Hippocampal formation (tissue), 2 donors: ENCODE measurements at places on chromosomes 4 and X.

DNA sequence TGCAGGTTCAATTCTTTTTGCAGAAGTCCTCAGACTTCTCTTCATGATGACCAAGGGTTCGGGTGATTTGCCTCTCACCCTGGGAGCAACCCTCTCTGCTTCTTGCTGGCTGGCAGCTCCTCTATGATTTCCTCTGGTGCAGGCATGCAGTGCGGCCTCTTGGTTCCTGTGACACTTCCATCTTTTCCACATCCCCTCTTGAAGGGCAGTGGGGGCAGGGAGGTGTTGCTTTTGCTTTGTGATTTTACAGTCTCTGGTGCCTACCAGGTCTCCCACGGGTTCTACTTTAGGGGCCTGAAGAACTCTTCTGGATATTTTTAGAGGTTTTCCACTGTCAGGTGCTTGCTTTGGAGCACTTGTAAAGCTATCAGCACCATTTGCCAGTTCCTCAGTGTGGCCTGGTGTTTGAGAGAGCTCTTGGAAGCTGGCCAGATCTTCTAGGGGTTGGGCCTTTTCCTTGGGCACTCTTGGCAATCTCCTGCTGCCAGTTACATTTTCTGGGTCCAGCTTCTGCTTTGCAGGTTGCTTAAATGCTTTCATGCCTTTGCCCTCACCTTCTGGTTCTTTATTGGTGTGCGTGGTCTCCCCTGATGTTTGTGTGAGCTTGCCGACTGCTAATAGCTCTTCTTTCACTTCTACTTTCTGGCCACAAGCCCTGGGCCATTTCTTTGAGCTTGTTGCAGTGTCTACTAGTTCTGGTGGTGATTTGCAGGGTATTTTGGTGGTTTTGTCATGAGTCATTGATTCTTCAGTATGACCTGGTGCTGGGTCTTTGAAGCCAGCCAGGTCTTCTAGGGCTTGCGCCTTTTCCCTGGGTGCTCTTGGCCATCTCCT is 11.5 kb upstream of the CHST7 start:
- no peak for DNase-seq

GRCh38 chr4:149584722-149585121 is 230.9 kb downstream of the IQCM start:
- DNase-seq, result no peak

DNA sequence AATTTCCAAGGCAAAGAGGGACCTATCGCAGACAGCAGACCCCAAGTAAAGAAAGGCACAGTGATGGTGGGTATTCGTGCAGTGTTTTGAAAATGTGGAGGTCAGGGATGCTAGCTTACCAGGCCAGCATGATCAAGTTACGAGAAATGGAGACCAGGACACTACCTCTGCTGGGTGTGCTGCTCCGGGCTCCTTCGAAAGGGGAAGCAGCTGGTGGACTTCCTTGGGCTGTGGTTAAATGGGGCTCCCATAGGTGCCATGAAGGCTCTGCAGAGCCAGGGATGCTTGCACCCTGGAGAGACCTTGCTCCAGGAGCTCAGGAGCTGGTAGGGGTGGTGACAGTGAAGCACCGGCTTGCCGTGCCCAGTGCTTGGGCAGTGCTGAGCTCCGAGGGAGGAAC is 68.8 kb downstream of the TBL1X start:
- DNase-seq, result no peak

DNA sequence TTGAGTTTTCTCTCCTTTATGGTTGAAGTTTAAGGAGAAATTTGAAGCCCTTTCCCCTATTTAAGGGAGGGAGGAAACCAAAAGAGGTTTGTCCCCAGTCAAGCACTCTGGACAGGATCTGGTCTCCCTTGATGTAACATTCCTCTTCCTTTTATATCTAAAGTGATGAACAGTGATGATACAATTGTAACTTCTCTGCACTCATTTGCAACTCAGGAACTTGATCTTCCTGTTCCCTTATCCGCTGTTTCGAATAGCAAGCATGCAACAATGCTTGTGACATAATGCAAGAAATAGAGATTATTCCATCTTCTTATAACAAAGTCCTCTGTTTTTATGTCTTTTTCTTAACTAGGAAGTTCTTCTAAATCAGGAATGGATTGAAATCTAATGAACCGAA is 18.3 kb downstream of the ALPK1 start:
- no peak for DNase-seq

DNA sequence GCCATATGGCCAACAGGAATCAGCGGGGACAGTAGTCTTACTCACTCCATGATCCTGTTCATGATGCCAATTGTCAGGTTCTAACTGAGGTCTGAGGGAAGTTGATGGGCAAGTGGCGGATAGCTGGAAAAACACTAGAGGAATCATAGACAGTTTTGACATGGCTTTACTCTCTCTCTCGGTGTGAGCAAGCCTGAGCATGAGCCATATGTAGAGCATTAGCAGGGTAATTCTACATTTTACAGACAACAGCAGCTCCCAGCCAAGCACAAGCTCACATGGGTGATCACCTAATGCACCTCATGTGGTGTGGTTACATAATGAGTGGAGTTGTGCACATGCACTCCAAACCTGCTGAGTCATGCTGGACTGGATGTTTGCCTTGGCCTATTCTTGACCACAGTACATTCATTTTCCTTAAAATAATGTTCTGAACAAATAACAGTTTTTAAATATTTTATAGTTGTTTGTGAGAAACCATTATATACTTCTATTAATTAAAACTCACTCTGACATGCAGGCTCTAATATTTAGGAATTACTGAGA is 429.2 kb downstream of the GPAT3 start:
- no peak for DNase-seq

DNA sequence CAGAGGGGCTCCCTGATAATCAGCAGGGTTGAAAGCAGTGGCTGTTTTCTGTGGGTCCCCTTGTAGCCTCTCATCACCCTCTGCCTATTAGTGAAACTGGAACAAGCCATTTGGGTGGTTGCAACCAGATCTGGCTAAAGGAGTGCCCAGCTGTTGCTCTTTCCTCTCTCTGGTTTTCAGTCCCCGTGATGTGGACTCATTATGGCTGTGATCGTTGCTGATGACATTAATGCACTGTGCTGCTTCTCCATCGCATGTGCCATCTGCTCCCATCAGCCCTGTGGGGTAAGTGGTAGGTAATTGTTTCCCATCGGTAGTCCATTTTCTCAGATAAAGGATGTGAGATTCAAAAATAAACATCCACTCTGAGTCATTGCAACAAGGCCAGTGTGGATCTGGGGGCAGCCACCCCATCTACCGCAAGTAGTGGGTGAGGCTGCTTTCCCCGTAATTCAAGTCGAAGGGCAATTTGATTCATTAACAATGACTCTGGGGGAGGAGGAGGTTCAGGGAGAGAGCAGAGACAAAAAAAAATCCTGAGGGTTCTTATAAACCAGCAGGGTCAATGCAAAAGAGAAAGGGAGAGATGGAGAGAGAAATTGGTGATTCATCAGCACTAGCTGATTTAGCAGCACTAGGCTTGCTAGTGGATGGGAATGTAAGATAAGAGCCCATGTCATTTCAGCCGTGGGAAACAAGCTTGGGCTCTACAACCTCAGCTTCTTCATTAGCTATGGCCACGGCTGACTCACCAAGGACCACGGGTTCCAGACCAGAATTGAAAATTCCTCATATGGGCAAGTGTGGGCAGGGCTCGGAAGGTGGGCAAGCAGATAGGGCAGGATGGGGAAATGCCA is 357.8 kb downstream of the MID1IP1 start:
- DNase-seq, result no peak

GRCh38 chr4:32477518-32477917 is 1757.3 kb downstream of the PCDH7 start:
- DNase-seq, result no peak

DNA sequence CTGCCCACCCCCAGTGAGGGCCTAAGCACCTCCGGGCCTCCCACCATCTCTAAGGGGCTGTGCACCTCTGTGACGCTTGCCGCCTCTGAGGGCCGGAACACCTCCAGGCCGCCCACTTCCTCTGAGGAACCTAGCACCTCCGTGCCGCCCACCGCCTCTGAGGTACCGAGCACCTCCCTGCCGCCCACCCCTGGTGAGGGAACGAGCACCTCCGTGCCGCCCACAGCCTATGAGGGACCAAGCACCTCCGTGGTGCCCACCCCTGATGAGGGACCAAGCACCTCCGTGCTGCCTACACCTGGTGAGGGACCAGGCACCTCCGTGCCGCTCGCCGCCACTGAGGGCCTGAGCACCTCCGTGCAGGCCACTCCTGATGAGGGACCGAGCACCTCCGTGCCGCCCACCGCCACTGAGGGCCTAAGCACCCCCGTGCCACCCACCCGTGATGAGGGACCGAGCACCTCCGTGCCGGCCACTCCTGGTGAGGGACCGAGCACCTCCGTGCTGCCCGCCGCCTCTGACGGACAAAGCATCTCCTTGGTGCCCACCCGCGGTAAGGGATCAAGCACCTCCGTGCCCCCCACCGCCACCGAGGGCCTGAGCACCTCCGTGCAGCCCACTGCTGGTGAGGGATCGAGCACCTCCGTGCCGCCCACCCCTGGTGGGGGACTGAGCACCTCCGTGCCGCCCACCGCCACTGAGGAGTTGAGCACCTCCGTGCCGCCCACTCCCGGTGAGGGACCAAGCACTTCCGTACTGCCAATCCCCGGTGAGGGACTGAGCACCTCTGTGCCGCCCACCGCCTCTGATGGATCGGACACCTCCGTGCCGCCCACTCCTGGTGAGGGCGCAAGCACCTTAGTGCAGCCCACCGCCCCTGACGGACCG is 977 bp downstream of the MAGEE1 start:
- DNase-seq, result no peak

- no peak for DNase-seq
Measured at GRCh38 chr4:110634350-110635162, 11.7 kb upstream of the PITX2 start.

- DNase-seq, result no peak
Measured at GRCh38 chr4:83858131-83858530, 322.2 kb downstream of the GPAT3 start.

DNA sequence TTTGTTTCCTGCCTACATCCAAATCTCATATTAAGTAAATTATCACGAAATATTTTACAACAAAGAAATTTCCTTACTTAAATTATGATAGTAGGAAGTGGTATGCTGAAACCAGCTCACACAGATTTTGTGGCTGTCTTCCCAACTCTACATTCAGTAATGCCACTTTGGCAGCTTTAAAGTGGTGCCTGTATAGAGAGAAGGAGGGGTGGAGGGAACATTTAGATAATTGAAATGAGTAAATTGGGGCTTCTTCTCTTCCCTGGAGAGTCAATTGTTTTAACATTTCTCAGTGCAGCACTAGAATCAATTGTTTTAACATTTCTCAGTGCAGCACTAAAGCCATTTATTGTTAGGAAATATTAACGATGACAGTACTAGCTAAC is 1323.1 kb downstream of the PCDH7 start:
- no peak for DNase-seq

DNA sequence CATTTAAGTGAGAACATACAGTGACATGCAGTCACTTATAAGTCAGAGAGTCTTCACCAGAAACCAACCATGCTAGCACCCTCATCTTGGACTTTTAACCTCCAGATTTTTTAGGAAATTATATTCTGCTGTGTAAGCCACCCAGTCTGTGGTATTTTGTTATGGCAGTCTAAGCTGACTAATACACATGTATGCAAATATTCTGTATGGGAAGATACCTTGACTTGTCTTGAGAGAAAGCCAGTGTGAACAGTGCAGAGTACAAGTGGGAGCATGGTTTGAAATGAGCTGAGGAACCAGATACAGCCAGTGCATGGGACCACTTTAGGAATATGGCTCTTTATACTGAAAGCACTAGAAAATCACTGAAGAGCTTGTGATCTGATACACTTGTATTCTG is 110.4 kb upstream of the MAP9 start:
- no peak for DNase-seq

GRCh38 chrX:17617806-17618205 is 119.5 kb upstream of the SCML1 start:
- DNase-seq, result no peak

- no peak for DNase-seq
Measured at GRCh38 chr4:59060002-59060846, 1950.0 kb upstream of the IGFBP7 start.

DNA sequence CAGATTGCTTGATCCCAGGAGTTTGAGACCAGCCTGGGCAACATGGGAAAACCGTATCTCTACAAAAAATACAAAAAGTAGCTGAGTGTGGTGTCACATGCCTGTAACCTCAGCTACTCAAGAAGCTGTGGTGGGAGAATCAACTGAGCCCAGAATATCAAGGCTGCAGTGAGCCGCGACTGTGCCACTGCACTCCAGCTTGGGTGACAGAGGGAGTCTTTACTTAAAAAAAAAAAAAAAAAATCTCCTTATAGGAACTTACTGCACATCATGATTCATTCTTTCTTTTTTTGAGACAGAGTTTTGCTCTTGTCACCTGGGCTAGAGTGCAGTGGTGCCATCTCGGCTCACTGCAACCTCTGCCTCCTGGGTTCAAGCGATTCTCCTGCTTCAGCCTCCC is 24.3 kb downstream of the UPF3B start:
- DNase-seq, result no peak

- DNase-seq, result no peak
Measured at GRCh38 chrX:13468096-13468495, 101.3 kb upstream of the EGFL6 start.

GRCh38 chrX:19613645-19614323 is 98.5 kb upstream of the MAP3K15 start:
- no peak for DNase-seq

- DNase-seq, result no peak
Measured at GRCh38 chr4:98932539-98932938, 3.6 kb upstream of the EIF4E start.

DNA sequence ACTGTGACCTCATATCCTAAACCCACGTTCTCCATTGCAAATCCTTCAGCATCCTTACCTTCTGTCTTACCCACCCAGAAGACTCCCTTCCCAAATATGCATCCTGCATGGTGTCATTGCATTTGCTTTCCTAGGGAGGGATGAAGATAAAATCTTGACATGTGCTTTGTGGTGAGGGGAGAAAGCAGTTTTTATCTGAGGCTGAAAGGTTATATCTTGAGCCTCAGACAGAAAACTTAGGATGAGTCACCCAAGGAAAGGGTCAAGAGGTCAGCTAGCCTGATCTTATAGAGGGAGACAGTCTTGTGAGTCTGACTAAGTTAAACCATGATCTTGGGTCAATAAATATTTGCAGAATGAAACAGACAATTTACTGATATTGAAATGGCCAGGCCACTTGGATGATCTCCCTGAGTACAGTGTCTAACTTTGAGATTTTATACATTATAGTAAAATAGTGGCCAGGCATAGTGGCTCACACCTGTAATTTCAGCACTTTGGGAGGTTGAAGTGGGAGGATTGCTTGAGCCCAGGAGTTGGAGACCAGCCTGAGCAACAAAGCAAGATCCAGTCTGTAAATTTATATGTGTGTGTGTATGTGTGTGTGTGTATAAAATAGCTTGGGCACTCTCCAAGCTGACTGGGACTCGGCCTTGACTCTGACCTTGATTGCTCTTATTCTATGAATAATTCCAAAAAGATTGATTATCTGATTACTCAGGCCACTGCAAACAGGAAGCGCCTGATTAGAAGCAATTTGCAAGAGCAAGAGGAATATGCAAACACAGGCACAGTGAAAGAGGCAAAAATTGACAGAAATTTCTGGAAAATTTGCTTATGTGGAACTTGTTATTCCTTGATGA is 15.4 kb upstream of the FAM9C start:
- no peak for DNase-seq

GRCh38 chr4:118798658-118799057 is 37.3 kb downstream of the SEC24D start:
- DNase-seq, result no peak

GRCh38 chr4:123522646-123523045 is 126.1 kb downstream of the SPRY1 start:
- DNase-seq, result no peak

GRCh38 chrX:97200454-97200853 is 316.7 kb downstream of the RPA4 start:
- no peak for DNase-seq
